Activated CD4-positive, alpha-beta memory T cell treated with anti-CD3 and anti-CD28 coated beads, Interleukin-2, amount 10 ng/mL, durations not matched to agents 7 days and 5 days (primary cell): ENCODE measurements at places on chromosomes 2 and 18.

- no peak for DNase-seq
Measured at GRCh38 chr2:17818235-17818815, 2.1 kb downstream of the MSGN1 start.

DNA sequence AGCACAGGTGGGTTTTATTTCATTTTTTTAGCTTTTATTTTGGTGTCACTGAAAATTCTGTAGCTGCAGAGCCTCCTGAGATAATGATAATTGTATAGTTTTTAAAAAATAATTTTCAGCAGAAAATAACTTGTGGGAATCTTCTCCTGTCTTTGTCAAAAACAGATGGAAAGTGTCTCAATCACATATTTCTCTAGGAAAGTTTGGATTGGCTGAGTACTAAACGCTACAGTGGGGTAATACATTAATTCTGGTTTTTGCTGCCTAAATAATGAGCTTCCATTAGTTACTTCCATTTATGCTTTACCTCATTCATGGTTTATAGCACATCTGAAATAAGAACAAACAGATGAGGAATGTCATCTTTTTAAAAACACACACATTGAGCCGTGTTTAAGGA, 2.2 kb downstream of the TWIST2 start:
- no peak for DNase-seq

- DNase-seq: no peak
Measured at GRCh38 chr2:73983322-73984202, 1.1 kb upstream of the TET3 start.

DNA sequence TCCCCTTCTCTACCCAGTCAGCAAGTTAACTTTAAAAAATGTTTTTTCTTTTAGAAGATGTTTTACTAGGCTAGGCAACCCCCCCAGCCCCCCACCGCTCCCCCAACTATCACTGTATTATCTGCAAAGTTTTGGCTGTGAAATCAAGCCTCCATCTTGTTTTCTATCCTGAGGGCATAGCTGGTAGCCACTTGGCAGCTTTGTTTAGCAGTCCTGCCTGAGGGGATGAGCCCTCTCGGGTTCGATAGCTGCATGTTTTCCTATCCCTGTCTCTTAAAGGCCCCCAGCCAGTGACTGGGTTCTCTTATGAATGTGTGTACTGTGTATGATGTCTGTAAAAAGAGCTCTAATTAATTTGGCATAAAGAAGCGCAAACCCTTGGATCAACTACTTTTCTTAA, 43.4 kb downstream of the MRO start:
- no peak for DNase-seq

GRCh38 chr2:138219961-138220360, 255.7 kb downstream of the HNMT start:
- no peak for DNase-seq

DNA sequence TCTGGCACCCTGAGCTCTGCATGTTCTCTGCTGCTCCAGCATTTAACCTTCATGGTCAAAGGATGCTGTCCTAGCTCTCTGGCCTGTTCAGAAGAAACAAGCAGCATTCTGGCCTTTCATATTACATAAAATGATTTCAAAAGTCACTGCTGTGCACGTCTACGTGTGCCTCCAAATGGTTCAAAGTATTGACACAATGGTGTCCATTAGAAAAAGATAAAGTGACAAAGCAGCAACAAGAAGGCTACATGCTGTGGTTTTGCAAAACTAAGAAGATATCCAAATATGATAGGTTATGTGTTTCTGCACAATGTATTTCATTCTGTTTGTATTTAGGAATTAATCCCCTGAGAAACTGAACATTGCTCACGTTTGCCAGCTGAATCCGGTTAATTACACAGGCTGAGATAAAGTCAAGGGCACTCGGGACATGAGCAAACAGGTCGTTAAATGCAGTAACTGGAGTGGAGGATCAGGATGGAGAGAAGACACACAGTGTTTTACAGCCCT, 258.5 kb downstream of the DOK6 start:
- DNase-seq: no peak

- DNase-seq: peak; percentile 30
Measured at GRCh38 chr2:127410871-127411652, 7.2 kb upstream of the PROC start.

DNA sequence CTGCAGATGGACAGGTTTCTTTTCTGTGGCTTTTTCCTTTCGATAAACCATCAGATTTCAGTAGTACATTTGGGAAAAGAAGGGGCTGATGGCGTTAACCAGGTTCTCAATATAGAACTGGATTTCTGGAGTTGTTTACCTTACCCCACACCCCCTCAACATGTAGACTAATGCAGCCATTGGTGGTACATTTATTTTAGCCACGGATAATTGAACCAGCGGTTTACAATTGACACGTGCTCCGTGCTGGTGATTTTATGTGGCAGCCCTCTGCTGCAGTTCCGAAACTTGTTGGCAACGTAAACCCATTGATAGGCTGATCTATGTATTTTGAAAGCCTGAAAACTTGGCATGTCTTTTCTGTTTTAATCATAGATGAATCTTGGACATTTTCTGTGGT, 5.4 kb downstream of the SOX11 start:
- no peak for DNase-seq

- no peak for DNase-seq
Measured at GRCh38 chr2:85178154-85178553, 45.0 kb downstream of the TCF7L1 start.

DNA sequence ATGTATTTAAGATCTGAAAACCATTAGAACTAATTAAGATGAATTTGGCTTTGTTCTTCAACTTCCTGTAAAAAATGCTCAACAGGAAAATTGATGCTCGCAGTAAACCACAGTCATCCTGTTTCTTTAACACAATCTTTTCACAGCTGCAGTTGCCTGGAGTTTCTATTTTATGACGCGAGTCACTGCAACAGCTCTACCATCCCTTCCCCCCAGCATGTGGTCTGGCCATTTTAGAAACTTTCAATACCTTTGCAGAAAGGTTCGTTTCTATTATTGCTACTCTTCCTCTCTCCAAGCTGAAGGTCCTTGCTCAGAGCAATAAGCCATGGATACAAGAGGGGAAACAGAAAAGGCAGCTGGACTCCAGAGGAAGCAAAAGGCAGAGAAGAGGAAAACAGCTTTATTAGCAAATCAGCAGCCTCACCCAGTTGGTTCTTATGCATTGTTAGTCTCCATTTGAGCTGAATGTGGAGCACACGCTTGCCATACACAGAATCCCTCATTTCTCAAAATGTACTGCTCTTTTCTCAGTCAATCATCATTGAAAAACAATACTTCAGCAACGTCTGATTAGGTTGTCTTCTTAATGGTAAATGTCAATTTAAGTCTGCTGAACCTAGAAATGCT, 3.9 kb downstream of the WIPF1 start:
- peak; percentile 79 for DNase-seq

GRCh38 chr2:27795093-27795834, 23.7 kb downstream of the MRPL33 start:
- no peak for DNase-seq

- no peak for DNase-seq
Measured at GRCh38 chr2:603869-604268, 73.3 kb downstream of the TMEM18 start.

DNA sequence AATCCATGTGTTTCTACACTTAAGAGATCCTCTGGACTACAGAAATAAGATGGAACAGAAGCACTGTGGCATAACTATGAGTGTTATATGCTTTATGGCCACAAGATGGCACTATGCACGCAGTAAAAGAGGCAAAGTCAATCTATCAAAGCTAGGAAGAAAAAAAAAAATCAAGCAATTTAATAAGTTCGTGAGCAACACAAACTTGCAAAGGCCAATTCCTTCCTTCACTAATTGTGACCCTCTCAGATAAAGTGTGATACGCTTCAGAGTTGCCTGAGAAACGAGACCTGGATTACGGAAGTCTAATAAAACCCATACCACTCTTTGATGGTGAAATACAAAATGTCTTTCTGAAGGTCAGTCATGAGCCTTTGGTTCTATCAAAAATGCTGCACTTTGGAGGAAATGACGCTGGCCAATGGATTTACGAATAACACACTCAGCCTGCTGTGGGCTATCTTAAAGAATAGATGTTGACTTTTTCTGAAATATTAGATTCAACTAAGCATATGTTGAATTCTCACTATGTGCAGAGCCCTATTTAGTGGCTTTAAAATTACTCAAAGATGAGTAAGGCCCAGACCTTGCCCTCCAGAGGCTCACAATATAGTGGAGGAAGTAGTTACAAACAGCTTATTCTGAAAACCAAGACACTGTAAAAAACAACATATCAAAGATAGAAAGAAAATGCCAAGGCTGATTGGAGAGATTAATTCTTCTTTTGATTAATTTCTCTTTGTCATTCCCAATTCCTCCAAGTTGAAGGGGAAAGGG, 35.5 kb upstream of the TTR start:
- DNase-seq: peak; percentile 35

DNA sequence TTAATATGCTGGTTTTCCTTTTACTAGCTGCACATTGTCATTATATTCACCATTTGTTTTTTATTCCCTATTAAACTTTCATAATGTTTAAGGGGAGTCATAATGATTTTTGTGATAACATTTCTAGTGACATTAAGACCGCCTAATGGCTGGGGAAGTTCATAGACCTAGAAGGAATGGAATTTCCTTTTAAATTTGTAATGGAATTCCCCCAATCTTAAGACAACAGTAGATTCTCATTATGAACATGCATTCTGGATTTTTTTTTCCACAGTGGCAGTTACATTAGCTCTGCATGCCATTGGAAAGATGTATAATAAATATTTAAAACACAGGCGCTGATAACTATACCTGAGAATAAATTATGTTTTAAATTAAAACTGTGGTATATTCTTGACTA, 8.4 kb downstream of the YPEL5 start:
- DNase-seq: no peak

- no peak for DNase-seq
Measured at GRCh38 chr2:43005975-43006833, 213.8 kb upstream of the HAAO start.

- DNase-seq: peak; percentile 51
Measured at GRCh38 chr2:156340804-156341451, 8.4 kb upstream of the NR4A2 start.

GRCh38 chr2:157899125-157899839, 23.2 kb upstream of the ACVR1 start:
- peak; percentile 39 for DNase-seq

GRCh38 chr2:151682459-151683003, 51.7 kb downstream of the NEB start:
- DNase-seq: no peak

DNA sequence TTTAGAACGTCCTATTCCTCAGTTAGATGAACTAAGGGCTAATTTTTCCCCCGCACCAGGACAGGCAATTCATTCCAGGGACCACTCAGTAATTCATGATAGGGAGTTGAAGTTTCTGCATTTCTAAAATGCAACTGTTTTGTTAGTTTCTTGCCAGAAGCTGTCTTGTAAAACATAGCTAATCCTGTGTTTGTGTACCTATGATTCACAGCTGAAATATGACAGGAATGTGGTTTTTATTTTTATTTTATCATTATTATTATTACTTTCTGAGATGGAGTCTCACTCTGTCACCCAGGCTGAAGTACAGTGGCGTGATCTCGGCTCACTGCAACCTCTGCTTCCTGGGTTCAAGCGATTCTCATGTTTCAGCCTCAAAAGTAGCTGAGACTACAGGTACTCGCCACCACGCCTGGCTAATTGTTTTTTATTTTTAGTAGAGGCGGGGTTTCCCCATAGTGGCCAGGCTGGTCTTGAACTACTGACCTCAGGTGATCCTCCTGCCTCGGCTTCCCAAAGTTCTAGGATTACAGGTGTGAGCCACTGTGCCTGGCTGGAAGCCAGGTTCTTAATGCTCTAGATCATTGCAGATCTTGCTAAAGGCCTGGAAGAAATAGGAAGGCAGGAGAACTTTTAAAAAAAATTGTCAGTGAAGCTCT, 154.8 kb upstream of the FHL2 start:
- no peak for DNase-seq

- DNase-seq: no peak
Measured at GRCh38 chr18:44579028-44579702, 101.5 kb upstream of the SETBP1 start.

- DNase-seq: no peak
Measured at GRCh38 chr2:145861940-145862339, 1342.0 kb upstream of the ZEB2 start.

DNA sequence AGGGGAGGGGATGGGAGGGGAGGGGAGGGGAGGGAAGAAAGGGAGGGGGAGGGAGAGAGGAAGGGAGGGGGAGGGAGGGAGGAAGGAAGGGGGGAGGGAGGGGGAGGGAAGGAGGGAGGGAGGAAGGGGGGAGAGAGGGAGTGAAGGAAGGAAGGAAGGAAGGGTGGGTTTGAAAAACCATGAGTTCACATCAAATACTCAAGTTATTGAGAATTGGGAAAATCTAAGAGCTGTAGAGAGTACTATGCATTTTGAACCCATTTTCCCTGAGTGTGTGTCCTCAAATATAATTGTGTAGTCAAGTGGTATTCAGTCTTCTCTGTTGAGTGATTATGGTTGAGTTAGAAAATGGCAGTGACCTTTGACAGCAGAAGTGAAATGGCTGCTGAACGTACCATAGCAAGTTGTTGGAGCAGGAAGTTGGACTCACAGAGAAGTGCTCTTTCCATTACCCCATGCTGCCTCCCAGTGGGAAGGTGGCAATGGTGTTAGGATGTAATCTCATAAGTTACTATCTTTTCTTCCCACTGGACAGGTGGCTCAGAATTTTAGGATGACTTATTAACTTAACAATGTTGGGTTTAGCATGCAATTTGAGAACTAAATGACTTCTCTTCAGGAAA, 214.6 kb downstream of the SETBP1 start:
- peak; percentile 52 for DNase-seq

DNA sequence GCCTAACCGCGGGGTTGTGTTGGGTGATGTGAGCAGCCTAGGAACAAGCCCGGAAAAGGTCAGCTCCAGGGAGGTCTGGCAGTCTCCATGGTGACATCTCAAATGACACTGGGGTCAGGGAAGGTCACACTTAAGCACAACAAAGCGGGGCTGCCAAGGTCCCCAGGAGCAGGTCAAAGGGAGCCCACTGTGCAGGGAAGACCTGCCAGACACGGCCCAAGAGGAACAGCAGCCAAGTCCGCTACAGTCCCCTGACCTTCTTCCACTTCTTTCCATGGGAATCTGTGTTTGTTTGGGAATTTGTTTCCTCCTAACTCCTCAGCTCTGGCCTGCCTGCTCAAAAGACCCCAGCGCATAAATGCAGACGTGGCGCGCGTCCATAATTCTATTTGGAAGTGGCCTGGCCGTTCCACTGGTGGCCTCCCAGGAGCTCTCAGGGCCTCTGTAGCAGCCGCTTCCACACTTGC, 232.1 kb upstream of the COPS8 start:
- no peak for DNase-seq

DNA sequence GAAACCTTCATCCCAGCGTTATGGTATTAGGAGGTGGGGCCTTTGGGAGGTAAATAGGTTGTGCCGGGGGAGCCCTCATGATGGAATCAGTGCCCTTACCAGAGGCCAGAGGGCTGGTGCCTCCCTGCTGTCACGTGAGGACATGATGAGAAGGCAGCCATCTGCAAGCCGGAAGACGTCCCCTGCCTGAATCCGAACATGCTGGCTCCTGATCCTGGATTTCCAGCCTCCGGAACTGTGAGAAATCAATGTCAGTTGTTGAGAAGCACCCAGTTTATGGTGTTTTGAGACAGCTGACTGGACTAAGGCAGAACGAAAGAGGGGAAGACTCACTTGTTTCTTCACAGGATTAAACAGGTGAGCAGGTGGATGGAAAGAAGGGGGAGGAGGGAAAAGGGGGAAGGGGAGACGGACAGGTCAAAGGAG, 13.0 kb upstream of the KLF11 start:
- DNase-seq: no peak

GRCh38 chr2:142989273-142990204, 112.1 kb downstream of the KYNU start:
- no peak for DNase-seq
